ENCODE measurements at places on chromosomes 6 and 20.

- no peak for DNase-seq
Observed at GRCh38 chr6:112415366-112415765, 68.2 kb downstream of the RFPL4B start.

DNA sequence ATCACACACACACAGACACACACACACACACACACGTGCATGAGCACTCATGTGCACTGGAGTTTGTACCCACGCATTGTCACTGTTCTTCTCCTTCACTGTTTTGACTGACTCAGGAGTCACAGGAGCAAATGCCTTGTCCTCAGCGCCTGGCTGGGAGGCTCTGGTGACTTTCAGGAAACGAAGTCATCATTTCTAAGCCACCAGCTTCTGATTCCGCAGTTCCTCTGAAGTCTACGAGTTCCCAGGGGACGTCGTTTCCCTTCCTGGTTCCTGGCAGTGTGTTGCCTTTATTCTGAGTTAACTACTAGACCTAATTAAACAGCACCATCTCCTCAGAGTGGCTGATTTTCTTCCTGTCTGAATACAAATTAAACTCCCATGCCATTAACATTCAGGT lies 82.2 kb upstream of the PMEPA1 start:
- DNase-seq: no peak

DNA sequence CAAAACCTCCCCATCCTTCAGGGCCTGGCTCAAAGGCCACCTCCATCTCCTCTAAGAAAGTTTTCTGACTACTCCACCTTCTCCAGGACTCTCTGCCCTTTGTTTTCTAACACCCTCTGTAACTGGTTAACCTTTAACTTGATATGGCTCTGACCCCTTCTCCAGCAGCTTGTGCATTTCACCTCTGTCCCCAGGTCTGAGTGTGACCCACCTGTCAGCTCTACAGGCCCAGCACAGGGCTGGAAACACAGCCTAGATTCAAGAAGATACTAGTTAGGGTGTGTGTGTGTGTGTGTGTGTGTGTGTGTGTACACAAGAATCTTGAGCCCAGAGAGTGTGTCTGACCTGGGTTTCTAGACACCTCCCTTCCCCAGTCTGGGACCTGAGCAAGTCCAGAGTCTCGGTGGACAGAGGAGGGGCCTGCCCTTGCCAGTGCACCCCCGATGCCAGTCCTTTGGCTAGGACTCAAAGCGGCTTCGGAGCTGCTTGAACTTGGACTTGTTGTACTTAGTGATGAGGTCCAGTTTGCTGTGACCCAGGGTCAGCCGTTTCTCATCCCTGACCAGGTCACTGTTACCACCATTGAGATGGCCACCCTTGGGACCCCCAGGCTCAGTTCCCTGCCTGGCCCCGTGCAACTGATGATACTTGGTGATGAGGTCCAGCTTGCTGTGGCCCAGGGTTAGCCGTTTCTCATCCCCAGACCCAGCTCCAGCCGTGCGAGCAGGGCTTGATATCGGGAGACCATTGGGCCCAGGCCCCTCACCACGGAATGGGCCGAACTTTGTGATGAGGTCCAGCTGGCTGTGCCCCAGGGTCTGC lies 1.7 kb upstream of the EIF6 start:
- no peak for DNase-seq

- no peak for DNase-seq
Observed at GRCh38 chr6:81304466-81304865, 448.0 kb downstream of the TENT5A start.

DNA sequence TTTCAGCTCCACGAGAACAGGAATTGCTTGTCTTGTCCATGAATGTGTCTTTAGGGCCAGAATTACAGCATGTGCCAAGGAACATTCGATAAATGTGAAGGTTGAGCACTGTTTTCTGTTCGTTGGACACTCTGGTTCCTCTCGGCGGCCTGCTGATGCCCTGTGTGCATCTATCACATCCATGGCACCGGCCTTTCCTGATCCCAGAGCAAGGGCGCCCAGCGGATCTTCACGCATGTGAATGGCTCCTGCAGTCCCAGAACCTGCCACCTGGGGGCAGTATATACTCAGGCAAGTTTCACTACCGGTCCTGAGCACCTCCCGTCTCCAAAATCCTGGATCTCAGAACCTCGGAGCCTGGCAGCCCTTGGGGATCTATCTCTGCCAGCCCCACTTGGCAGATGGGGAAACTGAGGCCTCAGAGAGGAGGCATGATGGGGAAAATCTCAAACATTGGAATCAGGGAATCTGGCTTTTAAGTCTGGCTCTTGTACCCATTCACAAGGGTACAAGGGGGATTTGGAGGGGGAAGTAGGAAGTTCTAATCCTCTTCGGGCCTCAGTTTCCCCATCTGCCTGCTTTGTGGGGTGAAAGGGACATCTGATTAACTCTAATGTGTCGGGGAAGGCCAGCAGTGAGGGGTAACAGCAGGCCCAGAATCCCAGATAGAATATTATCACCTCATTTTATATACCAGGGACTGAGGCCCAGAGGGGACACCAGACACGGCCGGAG lies 4.3 kb upstream of the CEBPB start:
- DNase-seq: peak; percentile 81

DNA sequence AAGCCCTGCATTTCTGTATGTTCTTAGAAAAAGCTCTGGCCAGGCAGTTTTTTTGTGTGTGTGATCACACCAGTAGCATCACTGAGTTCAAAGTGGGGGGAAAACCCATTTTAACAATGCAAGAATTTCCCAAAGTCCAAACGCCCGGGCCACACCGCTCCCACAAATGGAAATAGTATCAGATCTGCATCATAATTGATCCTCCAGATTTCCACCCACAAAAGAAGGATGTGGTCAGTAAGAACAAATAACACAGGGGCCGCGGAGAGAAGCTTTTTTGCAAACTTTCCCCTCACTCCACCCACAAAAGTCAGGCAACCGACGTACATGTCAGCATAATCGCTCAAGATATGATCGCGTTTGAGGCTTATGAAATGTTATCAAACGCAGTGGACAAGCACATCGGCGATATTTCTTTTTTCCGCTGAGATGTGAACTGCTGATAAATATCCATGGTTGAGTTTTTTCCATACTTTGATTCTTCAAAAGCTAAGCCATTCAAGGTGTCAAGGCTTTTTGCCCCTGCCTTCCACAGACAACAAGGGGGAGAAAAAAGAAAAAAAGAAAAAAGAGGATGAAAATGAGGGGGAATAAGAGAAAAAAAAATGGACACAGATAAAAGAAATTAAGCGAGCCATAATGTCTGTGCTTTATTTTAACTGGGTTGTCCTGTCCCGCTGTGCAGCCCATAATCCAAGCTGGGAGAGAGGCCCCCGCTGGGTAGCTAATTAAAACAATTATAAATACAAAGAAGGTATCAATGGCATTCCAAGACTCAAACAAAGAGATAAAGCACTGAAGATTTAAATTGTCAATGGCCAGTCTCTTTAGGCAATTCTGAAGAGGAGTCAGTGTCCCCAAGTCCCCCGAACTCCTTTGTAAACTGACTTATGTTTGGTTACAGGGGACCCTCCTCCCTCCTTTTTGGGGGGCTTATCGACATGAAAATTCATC lies 143.5 kb downstream of the ZFP64 start:
- DNase-seq: no peak

- peak; percentile 39 for DNase-seq
Observed at GRCh38 chr6:129498950-129499842, 210.8 kb downstream of the ARHGAP18 start.
